ENCODE measurements at places on chromosomes 3 and 15.

GRCh38 chr3:50319181-50319893, 3.2 kb downstream of the HYAL2 start:
- no peak for DNase-seq

GRCh38 chr3:132749786-132750185, 27.6 kb upstream of the NPHP3 start:
- DNase-seq = no peak

DNA sequence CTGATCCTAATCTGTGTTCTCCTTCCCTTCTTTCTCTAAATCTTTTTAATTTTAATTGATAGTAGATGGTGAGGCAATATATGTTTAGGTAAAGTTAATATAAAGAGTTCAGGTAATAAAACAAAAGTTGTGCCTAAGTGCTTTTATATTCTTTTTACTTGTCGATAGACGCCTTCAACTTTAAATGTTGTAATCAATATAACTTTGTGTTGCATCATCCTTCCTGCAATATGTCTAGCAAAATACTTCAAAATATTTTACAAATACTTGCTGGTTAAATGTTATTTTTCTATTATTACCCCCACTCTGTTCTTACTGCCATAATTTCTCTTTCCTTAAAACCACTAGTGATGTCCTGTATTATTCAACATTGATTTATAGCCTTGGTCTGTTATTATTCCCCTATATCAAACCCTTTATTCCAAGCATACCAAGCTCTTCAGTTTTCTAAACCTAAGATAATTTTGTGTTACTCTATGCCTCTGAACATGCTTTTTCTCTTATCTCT, 92.4 kb downstream of the NAALADL2 start:
- no peak for DNase-seq

DNA sequence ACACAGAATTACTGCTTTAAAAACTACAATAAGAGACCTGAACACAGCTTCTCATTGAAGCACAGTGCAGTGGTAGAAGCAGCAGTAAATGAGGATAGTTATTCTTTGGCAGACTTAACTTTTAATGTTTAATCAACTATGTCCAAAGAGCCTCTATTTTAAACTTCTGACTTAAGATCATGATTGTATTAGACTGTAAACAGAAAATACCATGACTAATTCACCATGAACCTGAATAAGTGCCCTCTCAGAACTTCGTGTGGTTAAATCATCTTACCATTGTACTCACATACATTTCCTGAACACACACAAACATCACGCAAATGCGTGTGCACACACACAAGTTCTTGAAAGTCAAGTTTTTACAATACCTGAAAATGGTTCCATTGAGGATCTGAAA, 13.9 kb downstream of the CEP152 start:
- DNase-seq = no peak

- no peak for DNase-seq
Measured at GRCh38 chr3:185406121-185406620, 43.2 kb downstream of the MAP3K13 start.

DNA sequence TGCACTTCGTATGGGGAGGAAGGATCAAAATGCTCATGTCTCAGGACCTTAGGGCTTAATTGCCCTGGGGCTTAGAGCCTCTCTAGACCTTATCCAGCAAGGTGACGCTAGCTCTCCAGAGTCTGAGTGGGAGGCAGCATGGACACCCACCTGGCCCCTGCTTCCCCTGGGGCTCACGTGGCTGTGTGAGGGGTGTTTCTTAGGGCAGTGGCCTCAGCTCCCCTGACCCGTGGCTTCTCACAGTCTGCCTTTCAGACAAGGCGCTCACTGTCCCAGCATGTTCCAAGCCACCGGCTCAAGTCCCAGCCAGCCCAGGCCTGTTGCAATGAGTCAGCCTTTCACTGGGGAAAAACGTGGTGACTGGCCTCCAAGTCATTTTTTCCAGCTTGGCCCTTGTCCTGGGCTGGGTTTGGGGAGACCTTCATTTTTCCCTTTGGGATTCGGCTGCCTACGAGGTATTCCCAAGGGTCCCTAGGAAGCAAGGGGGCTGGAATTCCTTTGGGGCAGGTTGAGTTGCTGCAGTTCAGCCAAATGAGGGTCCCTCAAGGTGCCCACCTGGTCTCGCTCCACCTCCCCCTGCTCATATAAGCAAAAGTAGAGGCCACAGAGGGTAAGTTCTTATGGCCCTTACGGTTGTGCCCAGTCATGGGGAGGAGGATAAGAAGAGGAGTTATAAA, 15.7 kb downstream of the BHLHE40 start:
- no peak for DNase-seq

GRCh38 chr15:40379853-40380252, 2.7 kb upstream of the KNSTRN start:
- no peak for DNase-seq

DNA sequence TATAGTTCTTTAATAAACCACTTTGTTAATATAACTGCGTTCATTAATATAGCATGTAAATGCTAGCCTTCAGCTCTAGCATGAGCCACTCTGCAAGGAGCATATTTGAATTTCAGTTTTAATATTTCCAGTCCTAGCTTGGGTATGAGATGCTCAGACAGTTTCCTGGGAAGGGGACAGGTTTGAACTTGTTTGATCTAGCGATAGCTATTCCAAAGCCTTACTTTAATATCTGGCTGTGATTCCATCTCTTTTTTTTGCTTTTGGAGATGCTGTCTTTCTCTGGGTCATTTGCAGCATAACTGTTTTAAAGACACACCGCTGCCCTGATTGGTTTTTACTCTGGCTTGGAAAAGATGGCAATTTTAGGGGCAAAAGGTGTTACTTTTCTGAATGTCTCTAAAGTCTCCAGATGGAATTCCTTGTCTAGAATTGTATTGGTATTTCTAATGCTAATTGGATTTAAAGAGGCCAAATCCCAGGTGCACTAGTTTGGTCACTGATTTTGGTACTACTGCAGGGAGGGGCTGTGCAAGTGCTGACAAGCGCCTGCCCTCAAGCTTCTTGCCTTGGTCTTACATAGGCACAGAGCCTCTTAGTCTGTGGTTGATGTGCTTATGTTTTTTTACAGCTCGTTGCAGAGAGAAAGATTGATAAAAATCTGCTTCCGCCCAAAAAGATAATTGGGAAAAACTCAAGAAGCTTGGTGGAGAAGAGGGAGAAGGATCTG, 2.8 kb downstream of the NISCH start:
- no peak for DNase-seq

DNA sequence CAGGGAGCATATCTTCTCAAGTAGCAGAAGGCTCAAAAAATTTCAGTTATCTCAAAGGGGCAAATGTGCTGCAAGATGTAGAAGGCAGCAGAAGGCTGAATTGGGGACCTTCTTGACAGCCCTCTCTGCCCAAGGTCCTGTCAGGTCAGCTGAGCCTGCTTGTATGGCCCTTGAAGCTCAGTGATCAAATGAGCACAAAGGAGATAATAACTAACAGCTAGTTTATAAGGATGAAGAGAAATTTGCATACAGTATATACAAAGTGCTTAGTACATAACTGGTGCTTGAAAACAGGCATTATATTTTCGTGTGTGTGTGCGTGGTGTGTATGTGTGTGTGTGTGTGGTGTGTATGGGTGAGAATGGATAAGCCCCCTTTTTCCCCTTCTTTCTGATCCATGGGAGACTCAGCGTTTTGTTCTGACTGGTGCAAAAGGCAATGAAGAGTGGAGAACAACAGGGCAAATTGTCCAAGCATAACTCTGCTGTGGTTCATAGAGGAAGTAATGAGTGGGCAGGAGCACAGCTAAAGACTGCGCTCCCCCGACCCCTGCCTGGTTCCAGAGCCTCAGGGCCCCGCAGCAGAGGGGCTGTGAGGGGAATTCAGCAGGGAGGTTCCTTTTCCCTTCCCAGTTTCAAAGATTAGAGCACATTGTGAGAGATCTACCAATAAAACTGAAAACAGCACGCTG, 356.8 kb upstream of the NR2F2 start:
- DNase-seq = no peak

- no peak for DNase-seq
Measured at GRCh38 chr3:55720614-55721013, 233.5 kb upstream of the WNT5A start.

DNA sequence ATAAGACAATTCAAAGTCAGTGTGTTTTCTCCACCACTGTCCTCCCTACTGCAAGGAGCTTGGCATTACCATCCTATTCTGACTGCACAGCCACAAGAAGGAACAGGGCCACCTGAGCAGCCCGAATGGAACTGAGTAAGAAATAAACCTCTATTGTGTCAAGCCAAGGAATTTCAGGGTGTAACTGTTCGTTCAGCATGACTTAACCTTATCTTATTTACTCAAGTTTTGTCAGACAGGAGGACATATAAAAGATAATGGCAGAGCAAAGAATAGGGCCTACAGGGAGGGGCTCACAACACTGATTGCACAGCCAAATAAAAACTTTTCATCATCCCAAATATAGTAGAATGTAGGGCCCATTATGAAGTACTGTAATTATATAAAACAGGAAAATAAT, 236.1 kb downstream of the NEK10 start:
- no peak for DNase-seq

- DNase-seq = peak; percentile 72
Measured at GRCh38 chr3:132435224-132435910, 18.1 kb downstream of the DNAJC13 start.

- DNase-seq = no peak
Measured at GRCh38 chr15:60352525-60352924, 45.3 kb downstream of the ANXA2 start.

GRCh38 chr15:96333131-96334016, 2.9 kb downstream of the NR2F2 start:
- no peak for DNase-seq

DNA sequence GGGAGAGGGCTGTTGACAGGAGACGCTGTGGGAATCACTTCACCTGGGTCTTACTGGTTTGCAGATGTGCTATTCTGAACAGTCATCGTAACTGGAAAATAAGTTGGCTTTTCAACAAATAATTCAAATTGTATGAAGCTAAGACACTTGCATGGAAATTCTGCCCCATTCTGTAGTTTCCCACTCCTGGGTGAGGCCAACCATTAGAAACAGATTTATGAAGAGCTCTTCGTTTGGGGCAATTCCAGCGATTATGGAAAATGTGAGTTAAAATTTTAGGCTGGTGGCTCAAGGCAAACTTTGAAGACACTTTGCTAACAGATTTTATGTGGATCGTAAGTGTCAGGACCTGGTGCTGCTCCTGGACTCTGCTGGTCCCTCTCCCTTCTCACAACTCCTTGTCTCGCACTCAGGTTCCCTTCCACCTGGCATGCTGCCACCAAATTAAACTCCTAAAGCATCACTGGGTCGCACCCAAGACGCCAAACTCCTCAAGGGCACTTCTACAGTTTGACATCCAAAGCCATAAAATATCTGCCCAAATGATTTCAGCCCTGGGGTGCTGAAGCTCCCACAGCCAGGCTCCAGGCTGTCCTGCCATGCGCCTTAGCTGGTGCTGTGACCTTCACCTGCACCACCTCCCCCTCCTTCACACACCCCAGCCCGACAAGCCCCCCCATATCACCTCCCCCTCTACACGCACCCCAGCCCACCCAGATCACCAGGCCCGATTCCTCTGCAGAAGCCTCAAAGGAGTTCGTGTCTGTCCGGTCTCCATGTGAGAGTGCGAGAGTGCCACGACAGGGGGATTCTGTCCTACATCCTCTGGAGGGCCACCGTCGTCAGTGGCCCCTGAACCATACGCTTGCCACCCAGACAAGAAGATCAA, 138.4 kb downstream of the NSMCE3 start:
- DNase-seq = no peak

GRCh38 chr3:132433121-132433520, 15.8 kb downstream of the DNAJC13 start:
- DNase-seq = no peak

DNA sequence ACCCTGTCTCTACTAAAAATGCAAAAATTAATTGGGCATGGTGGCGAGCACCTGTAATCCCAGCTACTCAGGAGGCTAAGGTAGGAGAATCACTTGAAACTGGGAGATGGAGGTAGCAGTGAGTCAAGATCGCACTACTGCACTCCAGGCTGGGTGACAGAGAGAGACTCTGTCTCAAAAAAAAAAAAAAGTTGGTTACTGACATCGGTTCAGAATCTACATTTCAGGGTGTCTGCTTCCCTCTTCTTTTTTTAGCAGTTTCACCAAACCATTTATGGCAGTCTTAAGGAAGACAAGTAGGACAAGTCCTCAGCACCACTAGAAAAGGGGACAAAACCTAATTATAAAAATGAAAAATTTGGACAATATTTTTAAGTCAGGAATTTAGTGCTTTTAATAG, 3.3 kb upstream of the USP4 start:
- no peak for DNase-seq

DNA sequence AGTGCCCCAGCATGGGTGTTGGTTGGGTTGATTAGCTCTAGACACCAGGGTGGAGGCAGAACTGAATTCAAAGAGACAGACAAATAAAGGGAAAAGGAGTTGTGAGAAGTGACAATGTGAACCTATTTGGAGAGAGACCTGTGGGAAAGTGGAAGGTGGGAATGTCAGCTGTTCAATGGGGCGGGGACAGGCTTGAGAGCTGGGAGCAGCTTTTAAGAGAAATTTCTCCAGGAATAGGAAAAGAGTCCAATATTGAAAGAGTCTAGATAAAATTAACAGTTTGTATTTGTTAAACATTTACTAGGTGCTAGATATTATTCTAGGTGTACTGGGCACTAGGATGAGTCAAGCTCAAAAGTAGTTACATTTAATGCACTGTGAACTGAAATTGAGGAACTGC, 225.3 kb downstream of the GAP43 start:
- DNase-seq = no peak

- DNase-seq = no peak
Measured at GRCh38 chr3:18079739-18080138, 337.3 kb upstream of the TBC1D5 start.

GRCh38 chr3:185365291-185366073, 2.5 kb downstream of the MAP3K13 start:
- no peak for DNase-seq

DNA sequence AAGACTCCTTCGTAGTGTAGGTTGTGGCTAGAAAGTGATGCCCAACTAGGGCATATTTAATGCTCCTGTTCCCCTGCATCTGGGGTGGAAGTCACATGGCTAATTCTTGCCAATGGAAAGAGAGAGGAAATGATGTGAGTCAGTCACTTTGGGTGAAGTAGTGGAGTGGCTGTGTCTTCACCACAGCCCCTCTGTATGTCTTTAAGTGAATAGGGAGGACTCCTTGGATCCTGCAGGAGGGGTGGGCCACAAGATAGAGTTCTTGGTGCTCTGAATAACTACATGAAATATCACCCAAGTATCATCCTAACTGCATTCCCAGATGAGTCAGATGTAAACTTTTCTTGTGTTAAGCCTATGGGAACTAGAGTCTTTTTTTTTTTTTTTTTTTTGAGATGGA, 17.8 kb upstream of the MB21D2 start:
- DNase-seq = no peak

GRCh38 chr3:194270627-194271459, 80.3 kb downstream of the CPN2 start:
- DNase-seq = no peak

DNA sequence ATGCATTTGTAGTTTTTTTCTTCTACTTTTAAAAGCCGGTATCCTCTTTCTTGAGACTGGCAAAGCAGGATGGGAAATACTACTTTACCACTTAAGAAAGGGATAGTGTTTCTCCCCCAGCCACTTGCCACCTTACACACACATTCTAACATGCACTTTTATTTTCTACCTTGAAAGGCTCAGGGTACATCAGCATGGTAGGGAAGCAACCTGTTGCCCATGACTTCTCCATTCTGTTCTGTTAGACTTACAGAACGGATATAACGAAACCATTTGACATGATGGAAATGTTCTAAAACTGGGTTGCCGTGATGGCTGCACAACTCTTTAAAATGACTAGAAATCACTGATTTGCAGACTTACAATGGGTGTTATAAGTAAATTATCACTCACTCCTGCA, 405.5 kb downstream of the SHQ1 start:
- no peak for DNase-seq
